ENCODE measurements at places on chromosomes 3 and 15.
A peak's percentile ranks its signal among the peaks of the same experiment; 100 is the strongest.

DNA sequence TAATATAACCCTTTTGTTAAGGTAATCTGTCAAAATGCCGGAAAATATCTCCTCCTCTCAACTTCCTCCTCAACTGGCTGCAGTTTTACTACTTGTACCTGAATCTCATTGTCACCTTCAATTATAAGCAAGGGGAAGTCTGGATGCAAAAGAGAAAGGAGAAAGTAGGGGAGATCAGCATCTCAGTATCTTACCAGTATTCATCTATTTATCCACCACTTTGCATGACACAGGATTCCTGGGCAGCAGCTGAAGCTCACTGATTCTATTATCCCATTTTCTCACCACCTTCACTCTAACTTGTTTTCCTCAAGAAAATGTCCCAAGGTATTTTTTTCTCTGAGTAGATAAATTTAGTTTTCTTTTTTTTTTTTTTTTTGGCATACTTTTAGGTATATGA lies 440.5 kb upstream of the CBLB start:
- DNase-seq = no peak

- no peak for DNase-seq
Measured at GRCh38 chr3:8563146-8563545, 61.5 kb downstream of the LMCD1 start.

- DNase-seq = no peak
Measured at GRCh38 chr3:42914771-42915515, 9.0 kb downstream of the ZNF662 start.

DNA sequence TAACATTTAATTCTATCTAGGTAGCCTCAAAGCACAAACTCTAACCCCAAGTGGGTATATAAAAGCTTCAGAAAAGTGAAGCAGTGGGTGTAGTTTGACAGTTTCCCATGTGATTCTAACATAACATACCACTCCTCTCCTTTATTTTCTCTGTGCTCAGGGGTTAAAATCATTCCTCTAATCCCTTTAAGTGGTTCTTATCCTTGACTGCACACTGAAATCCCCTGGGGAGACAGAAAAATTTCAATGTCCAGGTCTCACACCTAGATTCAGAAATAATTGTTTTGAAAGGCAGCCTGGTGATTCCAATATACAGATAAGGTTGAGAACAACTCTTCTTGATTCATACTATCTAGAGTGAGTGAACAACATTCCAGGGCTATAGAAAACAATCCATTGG lies 986.4 kb downstream of the ROBO1 start:
- DNase-seq = no peak

GRCh38 chr3:112761062-112761638 lies 85.5 kb downstream of the CD200R1L start:
- DNase-seq = peak; percentile 45

DNA sequence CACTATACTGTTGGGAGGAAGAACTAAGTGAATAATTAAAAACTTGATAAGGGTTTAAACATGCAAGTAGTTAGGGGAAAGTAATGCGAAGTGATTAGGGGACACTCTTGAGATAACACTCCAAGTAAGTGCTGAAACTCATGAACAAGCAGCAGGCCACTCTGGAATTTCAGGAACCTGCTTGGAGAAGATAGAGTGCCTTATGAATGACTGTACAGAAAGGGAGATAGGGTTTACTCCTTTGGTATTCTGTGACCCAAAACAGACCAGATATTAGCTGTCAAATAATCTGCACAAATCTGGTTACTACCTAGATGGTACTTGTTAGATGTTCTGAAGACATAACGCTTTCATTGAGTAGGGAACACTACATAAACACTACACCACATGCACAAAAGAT lies 85.6 kb downstream of the FRMD4B start:
- DNase-seq = peak; percentile 16

GRCh38 chr3:25386686-25387255 lies 41.3 kb upstream of the RARB start:
- DNase-seq = no peak

DNA sequence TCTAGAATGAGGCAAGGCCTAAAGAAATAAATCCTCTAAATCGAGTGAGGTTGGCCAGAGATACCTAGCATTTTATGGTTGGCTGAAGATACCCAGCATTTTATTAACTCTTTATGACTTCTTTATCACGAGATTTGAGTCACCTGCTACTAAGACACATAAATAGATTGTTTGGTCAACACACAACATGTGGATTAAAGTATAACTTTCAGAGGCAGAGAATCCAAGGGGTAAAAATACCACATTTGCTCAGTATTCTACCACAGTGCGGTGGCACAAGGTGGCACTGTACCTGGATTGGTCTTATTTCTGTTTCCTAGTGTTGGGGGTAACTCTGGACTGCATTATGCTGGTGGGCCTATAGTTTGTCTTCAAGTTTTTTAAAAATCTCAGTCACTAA lies 27.0 kb upstream of the VILL start:
- no peak for DNase-seq

- DNase-seq = no peak
Measured at GRCh38 chr3:78049521-78049920, 1009.6 kb downstream of the ROBO2 start.

GRCh38 chr15:26667222-26667988 lies 105.5 kb downstream of the GABRB3 start:
- no peak for DNase-seq

DNA sequence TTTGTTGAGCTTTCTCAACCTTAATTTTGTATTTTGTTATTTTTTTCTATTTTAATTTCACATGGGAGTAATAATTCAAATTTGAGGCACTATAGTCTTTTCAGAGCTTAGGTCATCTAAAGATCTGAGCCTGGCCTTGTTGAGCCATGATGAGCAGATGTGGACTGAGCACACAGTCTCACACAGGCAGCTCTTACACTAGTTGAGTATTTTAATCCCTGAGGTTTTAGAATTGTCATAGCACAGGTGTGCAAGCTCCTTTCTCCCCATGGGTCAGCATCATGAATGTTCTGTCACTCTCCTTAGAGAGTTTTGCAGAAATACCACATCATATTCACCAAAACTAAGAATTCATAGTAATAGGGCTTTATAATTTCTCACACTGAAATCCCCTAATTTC lies 4.9 kb downstream of the ZBTB38 start:
- no peak for DNase-seq

DNA sequence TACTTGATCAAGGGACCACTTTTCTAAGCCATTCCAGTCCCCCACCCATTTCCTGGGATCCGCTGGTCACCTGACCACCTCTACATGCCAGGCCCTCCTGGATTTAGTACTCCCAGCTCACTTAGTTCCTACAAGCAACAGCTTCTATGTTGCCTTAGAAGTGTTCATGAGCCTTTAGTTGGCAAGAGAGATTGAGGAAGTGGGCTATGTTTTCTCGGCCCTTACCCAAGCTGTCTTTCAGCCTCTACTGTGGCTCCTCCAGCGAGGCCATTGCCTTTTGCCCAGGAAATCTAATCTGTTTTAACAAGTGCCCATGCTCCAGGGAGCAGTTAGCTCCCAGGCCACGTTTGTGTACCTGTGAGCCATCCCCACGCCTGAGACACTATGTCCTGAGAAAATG lies 4.5 kb upstream of the PRKAR2A start:
- no peak for DNase-seq

DNA sequence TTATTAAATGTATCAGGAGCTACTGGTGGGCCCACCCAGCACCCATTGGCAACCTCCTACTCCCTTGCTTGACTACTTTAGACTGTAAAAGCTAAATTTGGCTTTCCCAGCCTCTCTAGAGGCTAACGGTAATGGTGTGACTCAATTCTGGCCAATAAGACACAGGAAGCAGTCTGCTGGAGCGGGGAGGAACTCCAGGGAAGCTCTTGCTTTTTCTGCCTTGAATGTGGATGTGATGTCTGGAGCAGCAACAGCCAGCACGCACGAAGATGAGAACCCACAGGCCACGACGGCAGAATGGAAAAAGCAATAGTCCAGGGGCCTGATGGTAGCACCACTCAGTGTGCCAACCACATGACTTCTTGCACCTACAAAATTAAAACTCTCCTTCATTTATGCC lies 39.9 kb downstream of the RAB6B start:
- peak; percentile 10 for DNase-seq

DNA sequence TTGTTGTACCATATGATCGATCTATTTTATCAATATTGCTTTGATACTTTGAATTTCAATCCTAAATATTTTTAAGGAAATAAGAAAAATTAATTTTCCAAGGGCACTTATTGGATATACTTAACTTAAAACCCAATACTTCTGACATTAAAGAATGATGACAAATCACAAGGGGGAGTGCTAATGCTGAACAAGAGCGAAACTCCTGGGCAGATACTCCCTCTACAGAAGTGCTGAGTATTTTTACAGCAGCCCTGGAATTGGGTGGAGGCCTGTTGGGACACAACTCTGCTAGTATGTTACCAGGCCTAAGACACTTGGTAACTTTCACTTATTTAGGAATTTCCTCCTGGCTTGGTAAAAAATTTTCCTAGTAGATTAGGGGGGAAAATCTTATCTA lies 46.2 kb downstream of the DENND6A start:
- peak; percentile 64 for DNase-seq

DNA sequence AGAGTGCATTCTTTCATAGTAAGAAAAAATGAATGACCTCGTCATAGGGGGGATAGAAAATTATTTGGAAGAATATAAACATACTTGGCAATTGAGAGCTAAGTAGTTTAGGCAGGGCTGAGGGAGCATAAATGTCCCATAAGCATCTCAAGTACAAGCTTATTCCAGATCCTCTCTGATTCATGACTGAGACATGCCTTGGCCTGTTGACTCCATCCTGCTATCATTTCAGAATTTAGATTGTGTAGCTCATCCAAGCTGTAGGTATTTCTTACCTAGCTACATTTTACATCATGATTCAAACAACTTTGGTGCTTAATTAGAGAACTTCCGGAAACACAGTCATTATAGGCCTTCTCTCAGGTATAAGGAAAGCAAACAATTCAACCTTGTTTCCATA lies 12.3 kb downstream of the POGLUT1 start:
- DNase-seq = peak; percentile 52

DNA sequence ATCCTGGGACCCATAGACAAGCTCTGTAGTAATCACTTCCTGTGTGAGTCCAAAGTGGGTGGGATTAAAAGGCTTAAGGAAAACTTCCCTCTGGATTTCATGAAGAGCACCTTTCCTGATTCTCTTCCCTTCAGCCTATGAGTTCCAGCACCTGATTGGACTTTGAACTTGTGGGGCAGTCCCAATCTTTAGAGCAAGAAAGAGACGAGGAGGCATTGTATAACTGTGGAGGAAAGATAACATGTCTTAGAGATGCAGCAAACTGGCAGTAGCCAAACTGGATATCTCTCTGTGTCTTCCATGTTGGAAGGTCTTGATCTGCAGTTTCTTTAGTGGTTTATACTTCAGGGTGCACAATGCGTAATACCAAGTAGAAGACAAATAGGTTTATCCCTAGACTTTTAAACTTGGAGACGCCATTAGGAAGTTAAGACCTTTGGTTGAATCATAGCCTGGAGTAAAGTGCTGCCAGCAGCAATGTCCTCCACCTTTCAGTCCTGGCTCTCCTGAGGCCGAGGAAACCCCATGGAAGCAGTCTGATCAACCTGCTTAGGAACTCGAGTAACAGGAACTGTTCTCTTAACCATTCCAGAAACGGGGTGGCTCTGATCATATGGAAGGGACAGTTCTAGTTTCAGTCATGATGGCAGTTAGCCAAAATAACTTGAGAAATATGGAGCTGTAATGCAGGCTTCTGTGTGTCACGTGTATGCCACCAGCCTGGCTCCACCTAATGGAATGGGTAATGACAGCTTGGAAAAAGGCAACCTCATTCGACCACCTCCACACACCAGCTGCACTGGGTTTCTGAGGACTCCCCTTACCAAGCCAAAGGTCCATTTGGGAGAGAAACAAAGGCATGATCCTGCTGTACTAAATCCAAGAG lies 4.7 kb downstream of the EIF1B start:
- DNase-seq = no peak

DNA sequence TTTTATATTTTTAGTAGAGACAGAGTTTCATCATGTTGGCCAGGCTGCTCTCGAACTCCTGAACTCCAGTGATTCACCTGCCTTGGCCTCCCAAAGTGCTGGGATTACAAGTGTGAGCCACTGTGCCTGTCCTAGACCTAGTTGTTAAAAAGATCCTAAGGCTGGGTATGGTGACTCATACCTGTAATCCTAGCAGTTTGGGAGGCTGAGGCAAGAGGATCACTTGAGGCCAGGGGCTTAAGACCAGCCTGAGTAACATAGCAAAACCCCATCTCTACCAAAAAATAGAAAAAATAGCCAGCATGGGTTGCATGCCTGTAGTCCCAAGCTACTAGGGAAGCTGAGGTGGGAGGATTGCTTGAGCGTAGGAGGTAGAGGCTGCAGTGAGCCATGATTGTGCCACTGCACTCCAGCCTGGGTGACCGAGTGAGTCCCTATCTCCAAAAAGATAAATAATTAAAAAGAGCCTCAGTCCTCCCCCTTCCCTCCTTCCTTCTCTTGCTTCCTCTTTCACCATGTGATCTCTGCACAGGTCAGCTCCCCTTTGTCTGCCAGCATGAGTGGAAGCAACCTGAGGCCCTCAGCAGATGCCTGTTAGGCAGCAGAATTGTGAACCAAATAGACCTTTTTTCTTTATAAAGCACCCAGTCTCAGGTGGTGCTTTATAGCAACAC lies 9.8 kb upstream of the FNDC3B start:
- no peak for DNase-seq

DNA sequence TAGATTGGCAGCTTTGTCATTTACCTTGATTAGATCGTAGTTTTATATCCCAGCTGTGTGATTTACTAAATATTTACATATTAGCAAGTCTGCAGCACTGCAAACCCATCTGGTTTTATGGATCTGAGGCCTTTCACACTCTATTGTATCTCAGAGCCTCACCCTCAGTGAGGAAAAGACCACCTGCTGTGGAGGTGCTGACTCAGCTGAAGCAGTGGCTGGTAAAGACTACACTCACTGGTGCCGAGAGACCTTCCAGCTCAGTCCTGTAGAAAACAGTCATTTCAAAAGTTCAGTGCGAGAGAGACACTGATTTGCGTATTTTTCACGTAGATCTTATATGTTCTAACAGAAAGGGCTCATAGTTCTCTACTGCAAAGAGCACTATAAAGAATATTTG lies 307.8 kb upstream of the TPM1 start:
- no peak for DNase-seq

- DNase-seq = no peak
Measured at GRCh38 chr3:110311541-110311940, 760.1 kb upstream of the NECTIN3 start.

GRCh38 chr3:29759411-29760225 lies 478.7 kb downstream of the RBMS3 start:
- peak; percentile 75 for DNase-seq

DNA sequence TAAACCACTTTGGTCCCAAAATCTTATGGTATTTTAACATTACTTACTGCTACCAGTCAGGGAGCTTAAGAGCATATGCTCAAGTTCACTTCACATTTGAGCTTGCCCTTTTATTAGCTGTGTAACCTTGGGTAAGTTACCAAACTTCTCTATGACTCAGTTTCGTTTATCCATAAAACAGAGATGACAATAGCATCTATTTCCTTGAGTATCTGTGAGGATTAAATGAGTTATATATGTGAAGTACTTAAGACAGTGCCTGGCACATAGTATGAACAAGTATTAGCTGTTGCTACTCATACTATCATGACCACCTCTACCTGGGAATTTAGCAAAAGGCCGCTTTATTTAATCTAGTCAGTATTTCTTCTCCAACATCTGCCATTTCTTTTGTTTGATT lies 5.9 kb downstream of the ATOSA start:
- DNase-seq = peak; percentile 41

- DNase-seq = no peak
Measured at GRCh38 chr3:189307963-189308362, 136.2 kb downstream of the TPRG1 start.
